ENCODE measurements at places on chromosomes 11 and 22.

- DNase-seq, result no peak
Observed at GRCh38 chr11:82080160-82080559, 653.5 kb downstream of the FAM181B start.

GRCh38 chr11:59358595-59358994 lies at the start of gene OR5AN1:
OR5AN1 (plus strand) TSS chr11:59358895; CDS start chr11:59364459, 5,564 bp downstream.
- DNase-seq, result no peak

DNA sequence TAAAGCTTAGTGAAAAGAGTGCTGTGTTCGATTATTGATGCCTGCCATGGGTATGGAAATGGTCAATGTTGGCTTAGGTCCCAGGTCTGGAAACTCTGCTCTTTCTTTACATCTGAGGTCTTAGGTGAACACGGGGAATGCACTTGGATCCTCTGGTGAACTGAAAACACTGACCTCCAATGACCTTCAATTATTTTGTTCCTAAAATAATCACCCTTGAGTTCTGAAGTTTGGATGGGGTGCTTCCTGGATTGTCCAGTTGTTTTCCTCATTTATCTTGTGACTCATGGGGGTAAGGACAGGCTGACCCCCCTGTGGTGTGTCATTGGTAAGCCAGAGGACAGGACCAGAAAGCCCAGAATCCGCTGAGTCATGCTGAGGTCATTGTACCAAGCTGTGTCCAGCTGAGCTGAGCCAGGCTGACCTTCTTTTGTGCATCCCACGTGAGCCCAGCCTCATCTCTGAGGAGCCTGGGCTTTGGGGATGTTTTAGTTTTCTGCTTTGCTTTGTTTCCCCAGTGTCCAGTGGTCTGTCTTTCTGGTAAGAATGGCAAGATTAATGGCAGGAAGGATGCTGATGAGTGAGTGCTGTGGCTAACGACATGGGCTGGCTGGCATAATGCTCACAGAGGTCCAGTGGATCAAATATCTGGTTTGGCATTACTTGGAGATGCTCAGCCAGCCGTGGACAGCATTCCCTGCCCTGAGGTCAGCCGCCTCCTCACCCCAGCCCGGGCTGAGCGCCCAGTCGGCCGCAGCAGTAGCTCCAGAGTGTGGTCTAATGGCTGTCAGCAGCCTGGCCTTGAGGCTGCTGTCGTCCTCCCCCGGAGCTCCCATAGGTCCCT lies 35.6 kb downstream of the AMPD3 start:
- DNase-seq, result no peak

DNA sequence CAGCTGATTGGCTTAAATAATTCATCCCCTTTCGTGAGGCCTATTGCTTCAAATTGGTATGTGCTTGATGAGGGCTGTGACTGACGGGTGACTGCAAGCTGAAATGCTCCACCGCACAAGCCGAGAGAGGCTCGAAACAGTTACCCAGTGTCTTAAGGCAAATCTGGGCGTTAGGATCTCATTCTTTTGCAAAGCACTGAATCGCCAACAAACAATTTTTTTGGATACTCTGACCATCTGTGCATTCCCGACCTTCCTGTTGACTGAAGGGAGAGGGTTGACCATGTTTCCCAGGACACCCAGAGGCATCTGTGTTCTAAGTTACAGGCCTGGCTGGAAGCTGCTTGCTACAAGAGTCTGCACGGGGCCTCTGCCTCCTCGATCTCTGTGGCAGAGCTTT lies 32.1 kb downstream of the CACNG2 start:
- no peak for DNase-seq

- DNase-seq, result no peak
Observed at GRCh38 chr11:117039900-117040299, 58.3 kb downstream of the SIK3 start.

DNA sequence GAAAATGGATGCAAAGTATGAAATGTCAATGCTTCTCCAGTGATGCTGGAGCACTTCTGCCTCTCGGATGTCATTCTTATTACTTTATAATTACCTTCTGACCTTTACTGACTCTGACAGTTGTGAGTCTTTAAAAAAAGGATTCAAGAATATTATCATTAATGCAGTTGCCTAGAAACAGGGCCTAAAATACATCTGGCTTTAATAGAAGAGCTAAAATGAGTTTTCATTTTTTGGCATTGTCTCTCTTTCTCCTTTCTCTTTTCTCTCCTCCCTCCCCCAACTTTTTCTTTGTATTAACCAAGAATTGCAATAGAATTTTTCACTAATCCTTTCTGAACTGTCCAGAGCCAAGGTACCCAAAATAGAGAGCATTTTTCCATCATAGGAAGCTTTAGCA lies 45.9 kb downstream of the FDX1 start:
- no peak for DNase-seq

GRCh38 chr22:19986410-19987341 lies 29.9 kb downstream of the ARVCF start:
- DNase-seq, result no peak

GRCh38 chr22:33844273-33844672 lies 76.0 kb downstream of the LARGE1 start:
- DNase-seq, result no peak

DNA sequence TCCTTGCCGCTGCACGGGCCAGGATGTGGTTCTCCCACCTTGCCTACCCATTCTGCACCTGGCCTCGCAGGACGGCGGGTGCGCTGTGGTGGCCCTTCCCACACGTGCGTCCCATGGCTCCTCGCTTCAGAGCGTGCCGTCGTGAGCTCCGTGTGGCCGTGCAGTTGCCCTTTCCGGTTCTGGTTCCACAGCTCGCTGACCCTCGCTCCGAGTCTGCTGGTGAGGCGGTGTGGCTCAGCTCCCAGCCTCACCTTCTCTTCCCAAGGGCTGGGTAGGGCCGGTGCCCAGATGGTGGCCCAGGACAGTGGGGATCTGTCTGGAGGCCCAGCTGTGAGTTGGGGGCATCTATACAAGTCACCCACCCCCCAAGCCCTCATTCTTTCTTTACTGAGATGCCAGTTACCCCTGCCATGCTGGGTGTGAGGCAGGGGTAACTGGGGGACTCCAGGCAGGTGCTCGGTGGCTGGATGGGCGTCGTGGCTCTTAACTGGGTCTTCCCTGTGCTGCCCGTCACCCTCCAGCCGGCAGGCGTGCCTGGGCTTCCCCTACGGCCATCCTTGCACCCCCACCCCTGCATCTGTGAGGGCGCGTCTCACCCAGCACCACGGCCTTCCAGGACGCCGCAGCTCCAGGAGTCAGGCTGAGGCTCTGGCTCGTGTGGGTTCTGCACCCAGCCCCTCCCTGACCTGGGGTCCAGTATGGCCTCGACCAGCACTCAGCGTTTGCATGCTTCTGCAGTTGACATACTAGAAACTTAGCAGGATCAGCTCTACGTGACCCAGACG lies 395.2 kb downstream of the TBC1D22A start:
- DNase-seq, result no peak

DNA sequence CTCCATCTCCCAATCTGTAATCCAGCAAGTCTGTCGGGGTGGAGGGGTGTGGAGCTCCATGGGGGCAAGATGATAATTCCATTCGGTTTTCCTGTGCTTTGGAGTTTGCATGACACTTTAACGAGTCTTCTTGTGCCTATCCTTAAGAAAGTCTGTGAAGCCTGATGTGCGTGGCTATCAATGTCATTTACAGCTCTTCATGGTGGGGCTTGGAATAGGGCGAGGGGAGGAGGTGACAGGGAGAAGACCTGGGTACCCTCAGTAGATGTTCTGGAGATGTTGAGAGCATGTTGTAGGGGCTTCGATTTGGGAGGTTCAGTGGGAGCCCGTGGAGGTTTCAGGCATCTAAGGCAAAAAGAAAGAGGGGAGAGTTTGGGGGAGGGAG lies 579 bp upstream of the PHLDB1 start:
- DNase-seq, result no peak

All from NCI-H1417 treated with DMSO at 0.1 percent for 48 hours (cell line).